ENCODE measurements at places on chromosomes 5 and 9.

- no peak for DNase-seq
These were observed 274.7 kb downstream of the CETN3 start for GRCh38 chr5:90134892-90135291.

- no peak for DNase-seq
These were observed 261.7 kb downstream of the KIF4B start for GRCh38 chr5:155275222-155275621.

GRCh38 chr9:131721076-131721475, 18.8 kb downstream of the RAPGEF1 start:
- DNase-seq = no peak

DNA sequence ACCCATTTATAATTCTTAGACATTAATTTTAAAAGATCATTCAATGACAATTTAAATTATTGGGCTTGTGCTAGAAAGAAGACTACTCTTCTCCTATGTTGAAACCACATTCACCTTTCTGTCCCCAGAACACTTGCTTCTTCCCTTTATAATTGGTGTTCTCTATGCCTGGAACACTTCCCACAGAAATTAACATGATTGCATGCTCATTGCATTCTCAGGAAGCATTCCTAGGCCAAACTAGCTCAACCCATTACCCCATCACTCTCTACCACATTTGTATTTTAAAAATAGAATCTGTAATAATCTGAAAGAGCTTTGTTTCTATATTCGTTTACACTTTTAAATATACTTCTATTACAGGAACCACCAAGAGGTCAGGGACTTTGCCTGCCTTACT, 184.7 kb downstream of the MEF2C start:
- DNase-seq = no peak

- no peak for DNase-seq
These were observed 181.4 kb upstream of the SMIM23 start for GRCh38 chr5:171604195-171604594.

- no peak for DNase-seq
These were observed 153.8 kb upstream of the RASA1 start for GRCh38 chr5:87113861-87114260.

All from activated CD4-positive, alpha-beta T cell treated with anti-CD3 and anti-CD28 coated beads, Interleukin-2, amount 50 U/mL, for 4 hours (primary cell).